ENCODE measurements at places on chromosomes 1 and 21.

GRCh38 chr21:34156957-34157356 is 83.6 kb downstream of the MRPS6 start:
- DNase-seq, result no peak

DNA sequence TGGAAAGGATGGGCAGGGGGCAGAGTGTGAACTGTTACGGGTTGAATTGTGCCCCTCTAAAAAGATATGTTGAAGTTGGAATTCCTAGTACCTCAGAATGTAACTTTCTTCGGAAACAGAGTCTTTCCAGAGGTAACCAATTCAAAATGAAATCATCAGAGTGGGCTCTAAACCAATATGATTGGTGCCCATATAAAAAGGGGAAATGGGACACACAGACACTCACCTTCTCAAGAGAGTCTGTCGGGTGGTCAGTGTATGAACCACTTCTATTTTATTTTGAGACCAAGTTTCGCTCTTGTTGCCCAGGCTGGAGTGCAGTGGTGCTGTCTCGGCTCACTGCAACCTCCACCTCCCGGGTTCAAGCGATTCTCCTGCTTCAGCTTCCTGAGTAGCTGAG is 7.6 kb downstream of the EDARADD start:
- no peak for DNase-seq

DNA sequence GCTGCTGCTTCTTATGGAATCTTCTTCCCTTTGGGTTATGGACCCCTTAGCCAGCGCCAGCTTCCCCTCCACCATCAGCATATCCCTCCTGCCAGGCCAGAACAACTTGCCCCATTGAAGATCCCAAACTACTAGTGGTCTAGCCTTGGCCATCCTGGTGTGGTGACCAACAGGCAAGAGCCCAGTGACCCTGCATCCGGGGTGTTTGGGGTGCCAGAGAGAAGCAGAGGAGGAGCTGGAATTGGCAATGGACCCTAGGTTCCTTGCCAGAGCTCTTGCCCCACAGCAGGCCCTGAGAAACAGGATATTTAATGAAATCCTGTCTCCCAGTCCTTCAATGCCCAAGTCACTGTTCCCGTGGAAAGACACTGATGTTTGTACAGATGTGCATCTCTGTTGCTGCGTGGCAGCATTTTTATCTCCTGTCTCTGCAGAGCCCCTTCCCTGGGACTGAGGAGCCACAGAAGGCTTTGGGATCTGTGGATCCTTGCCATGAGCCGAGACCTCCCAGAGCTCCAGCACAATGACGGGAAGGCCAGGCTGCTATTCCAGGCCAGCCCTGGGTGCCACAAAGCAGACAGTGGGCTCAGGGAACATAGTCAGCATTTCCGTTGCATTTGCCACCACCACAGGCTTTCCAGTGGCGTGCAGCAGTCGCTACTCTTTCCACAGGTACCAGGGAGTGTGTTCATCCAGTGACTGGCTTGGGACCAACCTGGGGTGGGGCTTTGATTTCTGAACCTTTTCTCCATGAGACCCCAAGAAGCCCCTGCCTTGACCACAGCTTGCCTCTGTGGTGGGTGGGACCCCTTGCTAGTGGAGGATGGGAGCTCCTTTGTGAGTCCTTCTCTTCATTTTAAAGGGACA is 21.6 kb downstream of the NAV1 start:
- no peak for DNase-seq

DNA sequence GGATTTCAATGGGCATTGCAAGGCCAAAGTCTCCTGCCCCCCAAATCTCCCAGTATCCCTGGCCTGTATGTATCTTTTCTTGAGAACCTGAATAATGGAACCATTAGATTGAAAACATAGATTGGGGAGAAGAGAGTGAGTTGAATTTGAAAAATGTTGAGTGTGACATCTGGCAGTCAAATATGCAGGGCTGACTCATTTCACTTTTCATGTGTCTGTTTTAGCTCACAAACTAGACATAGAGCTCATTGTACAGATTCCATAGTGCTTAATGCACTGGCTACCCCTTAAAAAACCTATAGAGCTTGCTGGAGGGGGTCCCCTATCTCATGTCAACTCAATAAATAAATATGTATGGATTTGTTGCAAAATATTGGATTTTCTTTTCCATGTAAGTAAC is 30.8 kb downstream of the DDR2 start:
- peak; percentile 23 for DNase-seq

DNA sequence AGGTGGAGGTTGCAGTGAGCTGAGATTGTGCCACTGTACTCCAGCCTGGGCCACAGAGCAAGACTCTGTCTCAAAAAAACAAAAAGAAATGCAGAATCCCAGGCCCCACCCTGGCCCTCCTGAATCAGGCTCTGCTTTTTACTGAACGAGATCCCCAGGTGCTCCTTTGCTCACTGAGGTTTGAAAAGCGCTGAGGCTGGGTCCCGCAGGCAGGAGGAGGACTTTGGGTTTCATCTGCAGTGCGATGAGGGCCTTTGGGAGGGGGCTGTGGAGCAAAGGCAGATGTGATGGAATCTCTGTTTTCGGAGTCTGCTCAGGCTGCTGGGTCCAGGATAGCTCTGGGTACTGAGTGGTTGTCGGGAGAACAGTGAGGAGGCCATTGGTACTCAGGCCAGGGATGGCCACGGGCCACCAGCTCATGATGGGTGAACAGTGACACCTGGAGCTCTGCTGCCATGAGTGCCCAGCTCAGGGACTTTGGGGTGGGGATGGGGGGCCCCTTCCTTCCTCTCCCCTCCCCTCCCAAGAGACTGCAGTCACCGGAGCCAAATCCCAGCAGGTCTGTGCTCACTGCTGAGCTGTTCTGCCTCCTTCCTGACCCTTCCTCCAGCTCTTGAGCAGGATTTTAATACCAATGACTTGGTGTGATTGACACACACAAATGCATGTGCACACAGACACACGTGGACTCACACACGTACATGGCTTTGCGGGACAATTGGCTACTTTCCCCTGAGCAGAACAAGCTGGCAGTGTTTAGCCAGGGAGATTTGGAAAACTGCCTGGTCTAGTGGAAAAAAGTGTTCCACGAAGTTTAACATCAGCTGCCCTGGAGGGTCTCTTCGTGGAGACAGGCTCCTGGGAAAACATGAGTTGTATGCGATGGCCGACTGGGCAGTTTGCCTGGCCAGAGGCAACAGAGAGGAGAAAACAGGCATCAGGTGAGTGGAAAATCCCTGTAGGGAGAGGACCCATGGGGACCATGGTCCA is 3.6 kb upstream of the DHRS3 start:
- no peak for DNase-seq

DNA sequence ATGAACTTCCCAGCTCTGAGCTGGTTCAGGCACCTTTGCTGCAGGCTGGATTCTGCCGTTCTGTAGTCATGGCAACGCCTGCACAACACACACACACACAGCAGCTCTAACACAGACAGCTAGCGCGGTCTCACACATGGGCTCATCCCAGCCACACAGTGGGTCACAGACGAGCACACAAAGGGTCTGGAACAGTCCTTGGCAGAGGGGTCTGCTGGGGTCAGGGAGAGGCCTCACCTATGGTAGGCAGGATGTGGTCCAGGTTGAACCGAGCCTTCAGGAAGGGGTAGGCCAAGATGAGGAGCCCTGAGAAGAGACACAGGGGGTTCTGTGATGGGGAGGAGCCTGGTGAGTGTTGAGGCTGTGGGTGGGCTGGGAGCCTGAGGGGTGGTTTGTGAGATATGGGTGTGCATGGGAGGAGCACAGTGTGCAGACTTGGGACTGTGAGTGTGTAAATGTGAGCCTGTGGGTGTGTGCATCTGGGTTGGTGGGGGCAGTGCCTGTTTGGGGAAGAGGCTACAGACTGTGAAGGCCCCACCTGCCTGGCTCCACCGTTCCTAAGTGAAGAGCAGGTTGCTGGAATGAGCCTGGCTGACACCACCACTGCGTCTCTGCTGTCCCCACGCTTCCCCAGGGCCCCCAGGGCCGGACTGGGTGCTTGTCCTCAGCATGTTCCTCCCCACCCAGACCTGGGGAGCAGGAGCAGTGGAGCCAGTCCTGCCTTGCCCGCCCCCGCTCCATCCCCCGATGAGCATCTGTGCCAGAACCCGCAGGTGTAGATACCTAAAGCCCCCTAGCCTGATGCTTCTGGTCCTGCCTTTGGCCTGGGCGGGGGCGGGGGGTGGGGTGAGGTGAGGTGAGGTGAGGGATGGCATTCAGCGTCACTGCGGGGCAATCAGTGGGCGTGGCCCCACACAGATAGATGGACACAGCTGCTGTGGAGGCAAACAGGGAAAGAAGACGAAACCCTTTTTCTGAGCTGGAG is 1.5 kb downstream of the KNCN start:
- DNase-seq, result peak; percentile 25

DNA sequence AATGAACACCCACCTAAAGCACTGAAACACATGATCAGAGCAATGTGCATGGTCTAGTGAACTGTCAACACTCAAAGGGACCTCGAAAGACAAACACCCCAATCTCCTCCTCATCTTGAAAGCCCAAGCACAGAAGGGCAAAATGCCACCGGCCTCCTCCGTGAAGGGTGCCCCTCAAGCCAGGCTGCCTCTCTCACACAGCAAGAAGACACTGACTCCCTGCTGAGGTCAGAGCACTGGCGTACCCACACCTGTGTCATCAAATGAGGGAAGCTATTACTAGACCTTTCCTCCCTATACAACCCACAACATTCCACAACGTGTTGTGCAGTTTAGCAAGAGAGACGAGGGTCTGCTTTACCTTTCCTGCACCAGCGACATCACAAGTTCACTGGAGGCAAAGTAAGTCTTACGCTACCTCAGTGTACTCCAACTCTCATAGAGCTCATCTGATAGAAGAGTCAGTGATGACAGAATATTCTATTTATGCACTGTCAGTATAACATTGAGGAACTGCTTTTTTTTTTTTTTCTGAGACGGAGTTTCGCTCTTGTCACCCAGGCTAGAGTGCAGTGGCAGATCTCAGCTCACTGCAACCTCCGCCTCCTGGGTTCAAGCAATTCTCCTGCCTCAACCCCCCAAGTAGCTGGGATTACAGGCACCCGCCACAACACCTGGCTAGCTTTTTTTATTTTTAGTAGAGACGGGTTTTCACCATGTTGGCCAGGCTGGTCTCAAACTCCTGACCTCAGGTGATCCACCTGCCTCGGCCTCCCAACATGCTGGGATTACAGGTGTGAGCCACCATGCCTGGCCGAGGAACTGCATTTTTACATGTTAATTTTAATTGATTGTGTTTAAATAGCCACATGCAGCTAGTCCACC is 3.3 kb downstream of the SH3BP5L start:
- no peak for DNase-seq

DNA sequence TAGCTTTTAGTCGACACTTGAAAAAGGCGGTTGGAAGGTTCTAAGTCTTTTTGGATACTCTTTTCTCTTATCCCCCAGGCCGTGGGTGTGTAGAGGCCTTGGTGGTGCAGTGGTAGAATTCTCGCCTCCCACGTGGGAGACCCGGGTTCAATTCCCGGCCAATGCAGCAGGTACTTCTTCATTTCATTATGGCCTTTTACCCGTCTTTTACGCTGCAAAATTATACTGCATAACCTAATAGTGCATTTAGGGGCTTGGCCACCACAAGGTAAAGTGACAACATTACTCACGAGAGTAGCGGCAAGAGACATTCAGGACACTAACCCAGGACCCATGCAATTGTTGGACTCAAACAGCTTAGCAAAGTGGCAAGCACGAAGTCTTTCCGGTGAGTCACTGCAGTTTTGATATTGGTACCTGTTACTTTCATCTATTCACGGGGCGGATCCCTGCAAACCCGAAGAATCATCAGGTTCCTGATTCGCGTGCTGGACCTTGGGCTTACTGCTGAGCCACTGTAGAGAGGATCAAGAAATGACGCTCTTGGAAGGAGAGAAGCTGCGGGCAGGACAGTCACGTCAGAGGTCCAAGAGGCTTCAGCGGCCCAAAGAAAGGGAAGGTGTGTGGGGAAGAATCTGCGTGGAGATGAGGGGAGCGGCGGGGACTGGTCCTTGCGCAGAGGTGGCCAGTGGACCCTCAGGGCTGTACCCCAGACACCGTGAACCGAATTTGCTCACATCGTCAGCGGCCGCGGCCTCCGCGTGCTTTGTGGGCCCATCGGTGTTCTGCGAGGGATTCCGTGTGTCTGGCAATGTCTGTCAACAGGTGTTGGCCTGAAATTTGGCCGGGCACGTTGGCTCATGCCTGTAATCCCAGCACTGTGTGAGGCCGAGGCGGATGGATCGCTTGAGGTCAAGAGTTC is 12.9 kb upstream of the RNU1-4 start:
- peak; percentile 30 for DNase-seq

- no peak for DNase-seq
These were observed 66.0 kb downstream of the PATJ start for GRCh38 chr1:61808321-61808720.

DNA sequence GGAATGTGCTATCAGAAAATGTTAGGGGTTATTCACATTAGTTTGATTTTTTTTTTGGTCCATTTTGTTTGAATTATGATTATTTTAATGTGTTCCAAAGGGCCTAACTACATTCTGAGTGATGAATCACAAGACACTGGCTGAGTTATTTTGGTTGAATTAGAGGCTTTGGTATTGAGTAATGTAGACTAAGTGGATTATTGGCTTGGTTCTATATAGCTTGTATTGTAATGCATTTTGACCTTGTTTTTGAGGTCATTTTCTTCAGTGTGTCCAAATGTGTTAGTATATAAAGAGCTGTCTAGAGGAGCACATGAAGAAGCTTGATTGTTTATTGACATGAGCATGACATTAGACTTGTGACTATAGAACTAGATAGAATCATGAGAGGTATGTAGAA is 3.4 kb downstream of the ZNF326 start:
- DNase-seq, result no peak

- peak; percentile 55 for DNase-seq
These were observed 10.3 kb downstream of the WLS start for GRCh38 chr1:68221980-68222373.

- no peak for DNase-seq
These were observed 212.3 kb downstream of the MATN1 start for GRCh38 chr1:30511106-30511505.
